Myocyte (in vitro differentiated cells): ENCODE measurements at places on chromosomes 4 and X. TPM values are rescaled to one million over a fixed set of nuclear protein-coding genes. Genes with fewer than 3 reads are reported as not detected.

Gene SLC38A5
- total RNA-seq, result 1.8 and 2.3 TPM in 2 replicates

Gene MAGEB2
- total RNA-seq, result not detected in 2 replicates

Gene DRD5
- total RNA-seq, result not detected in 2 replicates

Gene RHOXF2B
- total RNA-seq, result not detected in 2 replicates

Gene REELD1
- total RNA-seq, result not detected in 2 replicates

Gene DCAF12L1
- total RNA-seq, result not detected in 2 replicates

Gene GAR1
- total RNA-seq, result 11.9 and 18.1 TPM in 2 replicates

Gene TCEAL2
- total RNA-seq, result not detected in 2 replicates

Gene GPR50
- total RNA-seq, result not detected in 2 replicates

Gene IL21
- total RNA-seq, result not detected in 2 replicates

Gene MGARP
- 0.31 and 0.45 TPM in 2 replicates for total RNA-seq

Gene PNMA6F
- total RNA-seq, result not detected in 2 replicates

Gene NAP1L3
- 1.3 and 1.7 TPM in 2 replicates for total RNA-seq

Gene PGAM4
- not detected in 2 replicates for total RNA-seq

Gene PRR32
- 0.26 TPM in 1 of 2 replicates, not detected in the other for total RNA-seq

Gene ADH7
- not detected in 2 replicates for total RNA-seq

Gene ZNF595
- 5.1 and 6.3 TPM in 2 replicates for total RNA-seq

Gene SPATA18
- total RNA-seq, result not detected in 2 replicates

Gene EDNRA
- total RNA-seq, result 22.3 and 42.8 TPM in 2 replicates

Gene ABLIM2
- 4.0 and 5.6 TPM in 2 replicates for total RNA-seq

Gene ABCG2
- total RNA-seq, result 0.88 and 1.6 TPM in 2 replicates

Gene SPIN2B
- 19.1 and 20.5 TPM in 2 replicates for total RNA-seq

Gene SHROOM3
- total RNA-seq, result 2.7 and 3.5 TPM in 2 replicates

Gene ARHGAP6
- 16.8 and 18.1 TPM in 2 replicates for total RNA-seq

Gene MCUB
- total RNA-seq, result 47.3 and 77.1 TPM in 2 replicates

Gene RNF150
- total RNA-seq, result 1.5 and 4.4 TPM in 2 replicates

Gene PF4V1
- not detected in 2 replicates for total RNA-seq

Gene CXCL13
- 0.35 TPM in 1 of 2 replicates, not detected in the other for total RNA-seq

Gene BMX
- total RNA-seq, result not detected in 2 replicates

Gene RAB40A
- 0.26 and 0.32 TPM in 2 replicates for total RNA-seq

Gene XAGE1B
- total RNA-seq, result not detected in 2 replicates

Gene FAM241A
- total RNA-seq, result 0.88 and 1.0 TPM in 2 replicates

Gene NUDT11
- 7.0 and 10.6 TPM in 2 replicates for total RNA-seq

Gene FAM133A
- total RNA-seq, result not detected in 2 replicates

Gene ADH1A
- not detected in 2 replicates for total RNA-seq

Gene STARD8
- 3.3 and 3.4 TPM in 2 replicates for total RNA-seq

Gene IGFBP7
- total RNA-seq, result 172 and 244 TPM in 2 replicates

Gene NSUN7
- not detected in 2 replicates for total RNA-seq

Gene PLXNB3
- total RNA-seq, result 5.1 and 11.9 TPM in 2 replicates

Gene JADE3
- 2.2 and 2.8 TPM in 2 replicates for total RNA-seq

Gene MAGEB3
- total RNA-seq, result not detected in 2 replicates

Gene GRIA3
- not detected in 2 replicates for total RNA-seq

Gene GUCY1A1
- total RNA-seq, result not detected in 2 replicates

Gene NEIL3
- total RNA-seq, result 0.16 and 0.53 TPM in 2 replicates

Gene CNKSR2
- total RNA-seq, result 0.96 TPM in 1 of 2 replicates, not detected in the other

Gene HPSE
- total RNA-seq, result 0.21 and 0.26 TPM in 2 replicates

Gene GNRHR
- total RNA-seq, result not detected in 2 replicates

Gene ERAS
- total RNA-seq, result not detected in 2 replicates

Gene ZFP92
- total RNA-seq, result 0.05 TPM in 1 of 2 replicates, not detected in the other

Gene AASDH
- total RNA-seq, result 10.7 and 10.9 TPM in 2 replicates

Gene SPP1
- not detected in 2 replicates for total RNA-seq

Gene GLA
- total RNA-seq, result 23.7 and 33.7 TPM in 2 replicates

Gene MSX1
- total RNA-seq, result 13.5 and 15.1 TPM in 2 replicates
